ENCODE measurements at places on chromosomes 7 and 10. TPM values are rescaled to one million over a fixed set of nuclear protein-coding genes. Genes with fewer than 3 reads are reported as not detected.

Gene ELN
- total RNA-seq = 34.7 TPM

Gene EN2
- not detected for total RNA-seq

Gene TRPV5
- not detected for total RNA-seq

Gene CCDC71L
- 10.1 TPM for total RNA-seq

Gene DDC
- 1.5 TPM for total RNA-seq

Gene SLC13A1
- total RNA-seq = not detected

Gene GPC2
- 2.8 TPM for total RNA-seq

Gene GPR15LG
- total RNA-seq = not detected

Gene CPA4
- total RNA-seq = 0.23 TPM

Gene GNAT3
- total RNA-seq = not detected

Gene KBTBD2
- 13.3 TPM for total RNA-seq

Gene HOXA2
- 1.4 TPM for total RNA-seq

Gene SPDYE16
- total RNA-seq = 0.41 TPM

Gene GDF2
- not detected for total RNA-seq

Gene FBXL13
- total RNA-seq = 2.6 TPM

Gene CFAP46
- total RNA-seq = 9.3 TPM

Data from prostate gland (tissue), 2 donors.